Activated CD8-positive, alpha-beta memory T cell treated with anti-CD3 and anti-CD28 coated beads for 1 hour (primary cell): ENCODE measurements at places on chromosomes 4 and X.

- DNase-seq: no peak
These were observed 63.4 kb downstream of the PSAPL1 start for GRCh38 chr4:7371210-7371941.

GRCh38 chr4:105594099-105595010 is 41.9 kb downstream of the ARHGEF38 start:
- DNase-seq: no peak

- DNase-seq: no peak
These were observed 9.3 kb downstream of the PJA1 start for GRCh38 chrX:69155786-69156520.

DNA sequence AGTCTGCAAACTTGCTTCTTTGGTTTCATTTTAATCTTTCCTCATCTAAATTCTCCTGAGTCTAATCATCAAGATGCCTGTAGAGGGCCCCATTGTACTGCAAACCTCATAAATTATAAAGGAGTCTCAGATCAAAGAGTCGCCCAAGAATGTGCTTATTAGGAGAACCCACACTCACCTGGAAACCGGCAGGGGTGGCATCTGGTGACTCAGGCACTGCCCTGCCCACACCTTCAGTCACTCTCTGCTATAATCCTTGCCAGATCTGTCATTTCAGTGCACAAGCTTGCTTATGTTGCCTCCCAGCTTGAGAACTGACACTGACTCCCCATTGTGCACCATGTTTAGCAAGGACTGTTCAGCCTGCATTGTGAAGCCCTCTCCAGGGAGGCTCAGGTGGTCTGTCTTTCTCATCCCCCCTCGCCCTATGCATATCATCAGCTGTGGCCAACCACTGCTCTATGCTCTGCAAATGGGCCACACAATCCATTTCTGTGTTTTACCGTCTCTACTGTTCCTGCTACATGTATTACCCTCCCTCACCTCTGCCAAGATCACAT is 12.4 kb downstream of the EPGN start:
- no peak for DNase-seq

DNA sequence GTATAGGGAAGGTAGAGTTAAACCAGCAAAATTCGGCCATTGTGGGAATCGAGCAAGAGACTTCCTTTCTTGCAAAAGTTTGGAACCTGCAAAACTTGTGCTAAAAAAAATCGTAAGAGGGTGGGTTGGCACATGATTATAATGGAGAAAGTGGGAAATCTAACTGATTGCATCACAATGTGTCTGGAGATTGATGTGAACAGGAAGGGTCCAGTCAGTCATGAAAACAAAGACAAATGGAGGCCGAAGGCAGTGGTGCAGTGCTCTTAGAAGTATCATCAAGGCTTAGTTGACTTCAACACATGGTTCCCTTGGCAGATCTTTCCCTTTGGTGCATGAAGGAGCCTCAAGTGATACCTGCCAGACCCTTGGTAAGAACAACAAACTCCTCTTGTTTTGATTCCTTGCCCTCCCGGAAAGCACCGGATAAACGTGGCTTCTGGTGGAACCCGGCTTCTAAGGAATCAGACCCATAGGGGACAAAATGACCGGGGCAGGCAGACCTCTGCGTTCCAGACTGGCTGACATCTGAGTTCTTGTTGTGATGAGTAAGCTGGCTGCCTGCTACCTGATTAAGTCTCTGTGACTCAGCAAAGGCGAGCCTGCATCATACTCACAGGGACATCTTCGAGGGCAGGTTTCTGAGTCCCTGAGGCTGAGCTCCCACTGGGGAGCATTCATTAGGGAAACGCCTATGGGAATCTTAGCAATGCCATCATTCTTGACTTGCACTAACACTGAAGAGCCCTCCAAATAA is 87.7 kb upstream of the MAP3K15 start:
- no peak for DNase-seq

GRCh38 chr4:84224522-84224921 is 274.6 kb downstream of the NKX6-1 start:
- DNase-seq: no peak

- DNase-seq: no peak
These were observed 260.5 kb downstream of the IQCM start for GRCh38 chr4:149555146-149555545.

DNA sequence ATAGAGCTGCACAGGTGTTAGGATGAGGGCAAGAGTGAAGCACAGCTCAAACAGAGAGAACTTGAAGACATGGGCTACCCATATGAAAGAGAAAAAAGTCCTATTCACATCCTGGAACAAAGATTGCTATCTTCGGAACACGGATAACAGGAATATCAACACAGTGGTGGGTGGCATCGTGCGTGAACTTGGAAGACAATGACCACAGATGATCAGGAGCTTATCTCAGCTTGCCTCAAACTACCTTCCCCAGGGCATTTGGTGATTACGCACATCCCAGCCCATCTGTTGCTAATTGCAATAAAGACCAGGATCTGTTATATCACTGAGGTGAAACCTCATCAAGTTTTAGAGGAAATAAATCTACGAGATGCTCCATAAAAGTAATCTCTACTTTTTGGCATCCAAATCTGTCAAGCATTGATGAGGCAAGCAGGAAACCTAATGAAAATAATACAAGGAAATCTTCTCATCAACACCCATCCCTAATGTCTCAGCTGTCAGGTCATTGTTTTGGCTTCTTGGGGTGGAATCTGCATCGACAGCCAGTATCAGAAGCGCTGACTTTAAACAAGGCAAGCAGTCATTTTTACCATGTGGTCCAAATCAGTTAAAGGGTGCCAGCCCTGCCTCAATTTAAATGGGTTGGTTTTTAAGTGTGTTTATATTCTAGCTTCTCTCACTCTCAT is 188.2 kb downstream of the SPCS3 start:
- no peak for DNase-seq

DNA sequence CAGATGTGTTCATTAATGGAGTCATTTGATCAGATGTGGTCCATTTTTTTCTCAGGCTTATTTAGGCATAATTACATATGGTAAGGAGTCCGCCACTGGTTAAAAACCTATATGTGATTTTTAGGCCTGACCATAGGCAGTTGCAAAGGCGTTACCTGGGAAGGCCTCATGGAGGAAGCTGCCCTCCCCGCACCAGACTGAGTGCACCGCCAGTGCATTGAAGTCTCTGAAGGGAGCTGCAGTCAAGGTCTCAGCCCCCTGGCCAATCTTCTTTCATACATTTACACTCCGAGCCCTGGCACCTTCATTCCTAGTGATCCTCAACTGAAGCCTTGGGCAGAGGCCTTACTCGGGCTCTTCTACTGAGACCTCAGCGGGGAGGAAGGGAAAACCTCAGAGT is 898.2 kb upstream of the AGA start:
- no peak for DNase-seq

- no peak for DNase-seq
These were observed 114.3 kb upstream of the EMCN start for GRCh38 chr4:100632163-100632562.
